CD4-positive, alpha-beta T cell treated with Interleukin-6 at 100 ng/mL for 8 hours (primary cell): ENCODE measurements at places on chromosomes 1 and 21.

GRCh38 chr1:25204797-25205480 is 27.4 kb downstream of the SYF2 start:
- peak; percentile 42 for DNase-seq

DNA sequence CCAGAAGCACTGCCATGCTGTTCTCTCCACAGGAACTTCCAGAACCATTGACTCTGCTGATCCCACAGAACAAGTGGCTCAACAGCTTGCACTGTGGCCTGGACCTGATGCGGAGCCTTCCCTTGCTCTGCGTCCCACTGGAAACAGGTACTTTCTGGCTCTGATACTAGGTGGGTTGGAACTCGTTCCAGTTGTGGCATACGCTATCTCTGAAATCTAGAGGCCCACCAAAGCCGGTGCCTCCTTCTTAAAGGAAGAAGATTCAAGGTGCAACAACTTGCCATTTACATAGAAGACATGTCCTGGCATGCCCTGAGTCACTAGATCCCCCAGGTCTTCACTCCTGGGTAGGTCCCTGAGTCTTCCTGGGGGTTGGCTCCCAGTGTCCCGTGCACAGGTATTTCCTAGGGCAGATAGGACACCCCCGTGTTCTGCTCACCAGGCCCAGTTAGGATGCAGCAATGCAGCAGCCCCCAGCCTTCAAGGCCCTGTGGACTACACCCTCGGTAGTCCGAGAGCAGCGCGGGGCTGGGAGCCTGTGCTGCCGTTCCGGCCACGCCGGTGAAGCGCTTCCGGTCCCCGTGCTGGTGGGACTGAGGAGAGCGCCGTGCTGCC is 10.8 kb upstream of the PCBP3 start:
- DNase-seq, result no peak

DNA sequence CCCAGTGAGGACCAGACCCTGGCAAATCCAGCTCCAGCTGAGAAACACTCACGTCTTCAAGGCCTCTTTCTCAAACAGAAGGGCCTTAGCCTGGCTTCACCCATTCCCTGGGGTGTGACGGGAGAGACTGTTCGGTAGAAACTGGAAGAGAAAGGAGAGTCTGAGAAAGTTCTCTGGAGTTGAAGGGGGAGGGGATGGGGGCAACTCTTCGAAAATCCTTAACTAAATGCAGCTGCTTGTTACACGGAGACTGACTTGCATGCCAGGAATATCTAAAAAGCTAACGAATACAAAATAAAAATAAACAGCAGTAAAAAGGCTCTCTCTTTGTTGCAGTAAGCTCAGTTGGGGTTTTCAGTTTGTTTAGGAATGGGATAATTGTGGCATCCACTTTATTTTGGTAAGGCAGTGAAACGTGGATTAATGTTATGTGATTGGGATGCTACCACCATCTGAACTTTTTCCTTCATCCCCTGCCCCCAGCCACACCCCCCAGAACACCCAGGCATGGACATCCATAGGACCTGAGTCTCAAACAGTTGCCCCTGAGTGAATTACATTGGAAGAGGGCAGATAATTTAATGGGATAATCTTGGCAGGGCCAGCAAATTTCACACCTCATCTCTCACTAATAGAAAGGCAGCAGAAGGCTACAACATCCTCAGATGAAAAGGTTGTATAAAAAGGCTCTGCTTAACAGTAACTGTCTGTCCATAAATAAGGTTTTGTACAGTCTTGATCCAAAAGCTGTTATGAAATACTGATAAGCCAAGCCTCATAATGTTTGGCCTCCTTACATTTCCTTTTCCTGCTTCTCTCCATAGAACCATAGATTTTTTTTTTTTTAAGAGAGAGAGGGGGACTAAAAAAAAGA is 5.8 kb downstream of the ROR1 start:
- no peak for DNase-seq

DNA sequence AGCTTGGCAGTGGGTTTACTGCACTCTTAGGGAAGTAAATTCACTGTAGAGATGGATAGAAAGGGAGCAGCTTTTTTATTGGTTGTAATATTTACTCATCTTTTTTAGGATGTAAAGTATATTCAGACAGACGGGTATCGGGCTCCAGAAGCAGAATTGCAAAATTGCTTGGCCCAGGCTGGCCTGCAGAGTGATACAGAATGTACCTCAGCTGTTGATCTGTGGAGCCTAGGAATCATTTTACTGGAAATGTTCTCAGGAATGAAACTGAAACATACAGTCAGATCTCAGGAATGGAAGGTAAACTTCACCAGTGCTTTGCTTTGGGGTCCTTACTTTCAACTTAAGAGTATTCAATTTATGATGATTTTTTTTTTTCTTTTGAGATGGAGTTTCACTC is 3.2 kb downstream of the UHMK1 start:
- no peak for DNase-seq

GRCh38 chr1:228400692-228401454 is 5.8 kb downstream of the TRIM11 start:
- DNase-seq, result no peak

DNA sequence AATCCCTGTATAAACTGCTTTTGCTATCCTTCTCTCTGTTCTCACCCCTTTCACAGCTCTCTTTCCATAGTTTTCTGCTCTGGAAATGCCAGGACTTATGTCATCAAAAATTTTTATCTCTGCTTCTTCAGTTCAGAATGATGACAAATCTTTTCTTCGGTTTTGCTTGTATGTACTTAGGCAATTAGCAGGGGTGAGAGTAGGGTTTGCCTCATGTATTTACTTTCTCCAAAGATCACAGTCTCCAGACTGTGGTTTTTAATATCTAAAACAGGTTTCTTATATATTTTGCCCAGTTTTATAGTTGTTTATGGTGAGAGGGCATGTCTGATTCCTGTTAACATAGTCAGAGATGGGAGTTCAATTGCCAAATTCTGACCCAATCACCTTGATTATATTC is 235.4 kb upstream of the LYPLAL1 start:
- DNase-seq, result no peak
